ENCODE measurements at places on chromosomes 2 and 18.

DNA sequence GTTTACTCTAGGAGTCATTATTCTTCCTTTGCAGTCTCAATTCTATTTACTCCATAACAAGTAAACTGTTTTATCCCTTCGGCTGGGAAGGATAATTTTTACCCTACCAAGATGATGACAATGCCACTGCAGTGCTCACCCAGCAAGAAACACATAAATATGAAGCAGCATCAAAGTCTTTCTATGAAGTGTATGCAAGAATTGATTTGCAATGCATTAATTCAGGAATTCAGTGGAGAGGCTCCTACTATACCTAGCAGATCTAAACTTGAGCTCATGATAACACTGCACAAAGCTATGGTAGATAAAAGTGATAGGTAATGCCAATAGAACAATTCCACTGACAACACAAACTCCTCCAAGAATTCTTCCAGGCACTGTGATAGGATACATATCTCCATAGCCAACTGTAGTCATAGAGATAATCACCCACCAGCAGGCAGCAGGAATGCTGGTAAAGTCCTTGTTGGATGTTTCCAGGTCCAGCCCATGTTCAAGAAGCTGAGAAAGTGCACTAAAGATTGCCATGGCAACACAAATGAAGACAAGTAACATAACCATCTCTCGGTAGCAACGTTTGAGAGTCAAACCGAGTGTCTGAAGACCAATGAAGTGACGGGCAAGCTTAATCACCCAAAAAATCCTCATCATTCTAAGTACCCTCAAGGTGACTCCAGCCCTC, 49.9 kb downstream of the KCNG3 start:
- no peak for DNase-seq

DNA sequence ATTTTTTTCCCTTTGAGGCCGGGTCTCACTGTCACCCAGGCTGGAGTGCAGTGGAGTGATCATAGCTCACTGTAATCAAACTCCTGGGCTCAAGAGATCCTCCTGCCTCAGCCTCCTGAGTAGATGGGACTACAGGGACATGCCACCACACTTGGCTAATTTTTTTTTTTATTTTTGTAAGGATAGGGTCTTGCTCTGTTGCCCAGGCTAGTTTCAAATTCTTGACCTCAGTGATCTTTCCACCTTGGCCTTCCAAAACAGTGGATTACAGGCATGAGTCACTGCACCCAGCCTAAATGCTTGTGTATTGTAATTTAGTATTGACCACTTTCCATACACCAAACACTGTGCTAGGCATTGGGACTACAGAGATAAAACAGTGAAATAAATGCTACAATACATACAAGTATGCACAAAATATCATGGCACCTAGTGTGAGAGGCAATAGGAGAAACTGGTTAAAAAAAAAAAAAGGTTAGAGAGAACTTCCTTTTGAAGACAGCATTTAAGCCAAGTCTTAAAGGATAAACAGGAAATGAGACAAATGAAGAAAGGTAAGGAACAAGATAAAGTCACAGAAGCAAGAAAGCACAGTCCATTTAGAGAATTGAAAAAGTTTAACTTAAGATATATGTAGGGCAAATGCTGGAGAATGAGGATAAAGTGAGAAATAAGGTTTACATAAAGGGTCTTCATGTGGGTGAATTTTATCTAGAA, 113.4 kb downstream of the GORASP2 start:
- DNase-seq, result no peak

DNA sequence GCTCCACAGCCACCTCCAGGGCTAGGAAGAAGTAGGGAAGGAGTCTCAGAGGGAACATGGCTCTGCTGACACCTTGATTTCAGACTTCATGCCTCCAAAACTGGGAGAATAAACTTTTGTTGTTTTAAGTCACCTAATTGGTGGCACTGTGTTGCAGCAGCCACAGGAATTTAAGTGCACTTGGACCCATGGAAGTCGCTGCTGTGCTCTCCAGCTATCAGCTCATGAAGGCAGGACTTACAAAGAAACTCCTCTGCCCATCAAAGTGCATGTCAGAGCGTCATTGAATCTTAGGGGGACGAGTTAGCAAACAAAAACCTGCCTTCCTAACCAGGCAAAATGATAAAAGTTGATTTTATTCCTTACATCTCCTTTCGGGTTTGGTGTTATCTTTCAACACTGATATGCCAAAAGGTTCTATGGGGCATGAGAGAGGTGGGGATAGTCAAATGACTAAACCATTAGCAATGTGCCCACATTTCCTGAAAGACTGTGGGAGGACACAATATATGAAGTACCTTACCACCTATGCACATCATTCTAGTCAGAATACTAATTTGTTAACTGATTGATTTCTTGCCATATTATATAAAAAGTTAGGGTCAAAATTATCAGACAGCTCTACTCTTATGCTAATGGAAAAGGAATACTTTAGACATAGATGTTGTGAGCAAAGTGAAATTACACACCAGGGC, 235.8 kb upstream of the TNP1 start:
- DNase-seq, result no peak

GRCh38 chr2:97724946-97725688, 11.7 kb downstream of the ZAP70 start:
- DNase-seq, result no peak

GRCh38 chr18:48186861-48187260, 222.3 kb downstream of the ZBTB7C start:
- no peak for DNase-seq

- DNase-seq, result no peak
Measured at GRCh38 chr2:102622646-102623045, 3.3 kb downstream of the SLC9A2 start.

All from iPS DF 19.7 (cell line).